Left ventricle myocardium inferior (tissue), 1 donor: ENCODE measurements at places on chromosomes 1 and 21. TPM values are rescaled to one million over a fixed set of nuclear protein-coding genes. Genes with fewer than 3 reads are reported as not detected.

Gene CYP4B1
- total RNA-seq = 11.5 TPM

Gene LRRC71
- 0.27 TPM for total RNA-seq

Gene PTGER3
- total RNA-seq = 2.6 TPM

Gene AMPD2
- total RNA-seq = 12.9 TPM

Gene ANKRD35
- 0.77 TPM for total RNA-seq

Gene ELF3
- 0.60 TPM for total RNA-seq
